Left renal cortex interstitium (tissue), 4 donors: ENCODE measurements at places on chromosomes 12 and 14.

DNA sequence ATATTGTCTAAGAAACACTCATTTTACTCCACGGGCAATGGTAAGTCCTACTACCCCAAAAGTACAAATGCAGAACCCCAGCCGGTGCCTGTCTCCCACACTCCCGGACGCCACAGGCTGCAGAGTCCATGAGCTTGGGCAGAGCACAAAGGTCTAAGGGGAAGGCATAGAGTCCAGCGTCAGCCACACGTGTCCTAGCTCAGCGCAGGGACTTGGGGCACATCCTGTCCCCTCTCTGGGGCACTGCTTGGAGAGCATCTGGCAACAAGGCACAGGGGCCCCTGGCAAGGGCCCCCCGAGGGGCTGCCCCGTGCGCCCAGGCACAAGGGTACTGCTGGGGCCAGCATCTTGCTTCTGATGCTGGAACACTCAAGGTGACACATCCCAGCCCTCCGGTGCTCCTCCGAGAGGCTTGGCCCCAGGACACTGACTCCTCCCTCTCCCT lies 58.4 kb downstream of the BCL11B start:
- DNase-seq, result no peak

DNA sequence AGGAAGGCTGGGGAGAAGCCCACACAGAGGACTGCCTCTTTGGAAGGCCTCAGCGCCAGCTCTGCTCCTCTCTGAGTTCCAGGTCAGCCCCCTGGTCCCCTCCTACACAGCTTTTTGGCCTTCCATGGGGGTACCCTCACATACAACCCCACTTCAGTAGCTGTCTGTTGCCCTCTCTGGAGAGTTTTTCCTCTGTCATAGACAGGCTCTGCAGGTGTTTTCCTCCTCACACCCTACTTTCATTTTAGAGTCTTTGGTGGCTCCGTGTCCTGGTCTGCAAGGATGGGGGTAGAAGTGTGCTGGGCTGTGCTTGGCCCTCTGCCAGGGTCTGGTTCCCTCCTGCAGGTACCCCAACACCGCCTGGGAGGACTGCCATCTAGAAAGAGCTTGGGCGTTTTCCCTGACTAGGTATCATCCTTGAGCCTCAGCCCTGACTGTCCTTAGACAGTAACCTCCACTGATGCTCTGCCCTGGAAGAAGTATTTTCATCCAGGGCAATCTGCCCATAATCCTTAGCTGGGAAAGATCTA lies 15.1 kb downstream of the ZDHHC22 start:
- DNase-seq, result no peak

GRCh38 chr12:57604992-57605810 lies 577 bp downstream of the DTX3 start:
- DNase-seq, result no peak

DNA sequence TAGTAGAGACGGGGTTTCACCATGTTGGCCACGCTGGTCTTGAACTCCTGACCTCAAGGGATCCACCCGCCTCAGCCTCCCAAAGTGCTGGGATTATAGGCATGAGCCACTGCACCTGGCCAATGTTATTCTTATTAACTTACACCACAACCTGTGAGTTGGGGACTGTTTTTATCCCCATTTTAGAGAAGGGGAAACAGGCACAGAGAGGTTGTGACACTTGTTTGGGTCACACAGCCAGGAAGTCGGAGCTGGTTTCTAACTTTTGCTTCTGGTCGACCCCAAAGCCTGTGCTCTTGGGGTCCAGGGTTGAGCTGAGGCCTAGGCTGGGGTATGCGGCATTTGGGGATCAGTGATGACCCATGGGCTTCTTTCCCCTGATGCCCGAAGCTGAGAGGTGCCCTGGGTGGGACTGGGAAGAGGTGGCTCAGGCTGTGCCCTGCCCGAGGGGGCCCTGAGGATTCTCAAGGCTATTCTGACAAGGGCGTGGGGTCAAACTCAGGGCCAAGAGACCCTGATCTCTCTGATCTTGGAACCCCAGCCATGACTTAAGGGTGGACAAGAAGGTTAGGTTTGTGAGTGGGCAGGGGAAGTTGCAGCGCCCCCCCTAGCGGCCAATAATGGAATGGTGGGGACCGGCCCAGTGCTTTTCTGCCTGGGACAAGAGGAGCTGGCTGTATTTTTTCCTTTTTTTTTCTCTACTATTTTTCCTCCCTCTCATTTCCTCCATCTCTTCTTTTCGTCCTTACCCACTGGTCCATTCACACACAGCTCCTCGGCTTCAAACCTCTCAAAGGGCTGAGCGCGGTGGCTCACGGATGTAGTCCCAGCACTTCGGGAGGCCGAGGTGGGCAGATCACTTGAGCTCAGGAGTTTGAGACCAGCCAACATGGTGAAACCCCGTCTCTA lies 3.0 kb downstream of the SDSL start:
- DNase-seq, result no peak

DNA sequence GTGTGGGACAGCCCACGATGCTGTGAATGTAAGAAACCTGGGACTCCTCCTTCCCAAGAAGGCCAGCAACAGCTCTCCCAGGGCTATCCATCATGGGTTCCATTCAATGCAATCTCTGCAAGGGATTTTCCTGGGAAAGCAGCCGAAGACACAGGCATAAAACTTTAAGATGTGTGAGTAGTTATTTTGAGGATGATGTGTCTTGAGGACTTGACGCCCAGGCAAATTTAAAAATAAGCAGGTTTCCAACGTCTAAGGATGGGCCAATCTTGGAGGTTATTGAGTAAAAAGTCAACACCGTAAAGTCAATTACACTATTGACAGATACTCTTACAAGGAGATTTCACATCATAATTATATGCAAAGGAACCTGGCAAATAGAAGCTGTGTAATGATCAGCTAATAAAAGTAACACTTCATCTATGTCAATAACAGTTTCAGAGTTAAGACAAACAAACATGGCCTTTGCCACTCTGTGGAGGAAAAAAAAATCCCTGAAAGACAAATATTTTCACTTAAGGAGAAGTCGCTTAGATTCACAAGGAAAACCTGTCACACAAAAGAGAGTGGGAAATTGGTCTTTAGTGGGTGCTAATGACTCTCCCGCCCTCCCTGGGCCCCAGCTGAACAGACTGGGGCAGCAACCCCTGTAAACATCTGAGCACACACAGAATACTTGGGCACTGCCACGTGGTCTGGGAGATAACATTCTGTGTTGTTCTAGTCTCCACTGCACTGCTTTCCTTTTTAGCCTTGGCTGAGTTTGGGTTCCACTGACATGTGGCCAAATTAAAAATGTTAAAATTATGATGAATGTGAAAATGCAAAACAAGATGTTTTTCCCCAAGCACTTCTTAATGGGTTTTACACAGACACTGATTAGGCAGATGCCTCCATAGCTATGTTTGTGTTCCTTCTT lies 240.9 kb downstream of the FOXN3 start:
- DNase-seq, result no peak

DNA sequence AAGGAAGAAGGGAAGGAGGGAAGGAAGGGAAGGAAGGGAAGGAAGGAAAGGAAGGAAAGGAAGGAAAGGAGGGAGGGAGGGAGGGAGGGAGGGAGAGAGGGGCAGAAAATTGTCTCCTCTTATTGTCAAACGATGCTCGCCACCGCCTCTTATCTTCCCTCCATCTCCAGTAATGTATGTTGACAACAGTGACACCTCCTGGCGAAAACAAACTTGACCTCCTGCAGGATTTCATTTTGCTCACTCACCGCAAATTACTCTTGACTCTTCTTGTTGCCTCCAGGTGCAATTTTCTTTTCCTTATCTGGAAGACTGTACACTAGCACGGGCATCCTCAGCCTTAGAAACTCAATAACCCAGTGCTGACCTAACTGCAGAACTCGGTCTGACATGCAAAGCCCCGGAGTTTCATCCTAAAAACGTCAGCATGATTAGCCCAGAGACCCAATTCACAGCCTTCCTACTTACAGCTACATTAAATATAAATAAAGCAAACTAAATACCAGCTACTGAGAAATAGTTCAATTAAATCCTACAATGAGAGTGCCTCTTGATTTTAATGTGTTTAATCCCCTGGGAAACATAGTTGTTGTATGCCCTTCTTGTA lies 512.4 kb upstream of the TMPO start:
- DNase-seq, result peak; percentile 52

DNA sequence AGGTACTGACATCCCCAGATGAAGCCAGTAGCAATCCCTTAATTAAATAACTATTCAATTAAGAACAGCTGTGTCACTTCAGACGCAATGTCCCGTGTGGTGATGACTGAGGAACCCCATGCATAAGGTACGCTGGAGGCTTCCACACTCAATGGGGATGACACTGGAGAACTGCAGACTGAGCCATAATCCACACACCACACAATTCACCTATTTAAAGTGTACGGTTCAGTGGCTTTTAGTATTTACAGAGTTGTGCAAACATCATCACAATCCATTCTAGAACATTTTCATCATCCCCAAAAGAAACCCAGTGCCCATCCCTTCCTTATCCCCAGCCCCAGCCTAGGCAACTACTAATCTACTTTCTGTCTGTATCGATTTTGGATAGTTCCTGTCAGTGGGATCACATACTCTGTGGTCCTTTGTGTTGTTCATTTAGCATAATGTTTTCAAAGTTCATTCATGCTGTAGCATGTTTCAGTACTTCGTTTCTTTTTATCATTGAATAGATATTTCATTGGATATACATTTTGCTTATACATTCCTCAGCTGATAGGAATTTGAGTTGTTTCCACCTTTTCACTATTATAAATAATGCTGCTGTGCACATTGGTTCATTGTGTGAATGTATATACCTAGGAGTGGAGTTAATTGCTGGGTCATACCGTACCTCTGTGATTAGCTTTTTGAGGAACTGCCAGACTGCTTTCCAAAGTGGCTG lies 61.1 kb downstream of the NINJ2 start:
- no peak for DNase-seq

GRCh38 chr14:79516009-79516408 lies 695.3 kb downstream of the DIO2 start:
- no peak for DNase-seq

DNA sequence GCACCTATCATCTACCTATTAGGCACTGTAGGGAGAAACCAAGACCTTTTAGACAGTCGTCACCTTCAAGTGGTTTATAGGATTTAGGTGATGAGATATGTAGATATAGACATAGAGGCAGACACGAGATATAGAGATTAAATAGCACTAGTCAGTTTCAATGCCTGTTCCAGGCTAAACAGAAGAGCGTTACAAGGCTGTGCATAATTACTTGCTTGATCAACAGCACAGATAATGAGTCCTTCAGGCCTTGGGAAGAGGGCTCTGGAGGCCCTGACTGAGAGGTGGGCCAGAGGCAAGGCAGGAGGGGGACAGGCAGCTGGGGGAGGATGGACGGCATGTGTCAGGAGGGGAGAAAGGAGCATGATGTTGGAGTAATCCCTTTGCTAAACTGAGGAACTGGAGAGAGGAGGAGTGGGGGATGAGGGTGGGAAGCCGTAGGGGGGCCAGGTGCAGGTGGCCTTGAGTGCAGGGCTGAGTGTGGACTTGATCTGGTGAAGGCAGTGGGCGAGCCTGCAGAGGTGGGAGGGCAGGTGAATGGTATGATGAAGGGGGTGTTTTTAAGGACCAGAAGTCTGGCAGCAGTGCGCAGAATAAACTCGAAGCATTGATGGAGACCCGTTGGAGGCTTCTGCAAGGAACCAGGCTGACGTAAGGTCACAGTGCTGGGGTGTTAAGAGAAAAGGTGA lies 43.9 kb upstream of the ATP23 start:
- DNase-seq, result no peak

GRCh38 chr14:47438650-47439140 lies 236.7 kb downstream of the MDGA2 start:
- DNase-seq, result no peak

DNA sequence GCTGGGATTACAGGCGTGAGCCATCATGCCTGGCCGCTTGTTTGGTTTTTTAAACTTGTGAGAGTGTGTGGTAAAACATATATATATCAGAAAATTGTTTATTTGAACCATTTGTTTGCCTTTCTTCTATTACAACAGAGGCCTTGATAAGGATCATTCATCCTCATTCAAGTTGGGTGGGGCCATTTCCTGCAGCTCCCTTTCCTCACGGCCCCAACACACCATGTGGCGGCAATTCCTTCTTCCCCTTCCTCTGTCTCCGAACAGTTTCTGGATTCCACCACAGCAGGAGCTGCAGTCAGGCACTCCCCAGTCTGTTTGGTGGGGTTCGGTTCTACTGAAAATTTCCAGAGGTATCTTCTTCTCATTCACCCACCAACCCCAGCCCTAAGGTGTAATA lies 42.0 kb upstream of the RASSF3 start:
- no peak for DNase-seq

GRCh38 chr12:124809391-124809790 lies 54.3 kb downstream of the SCARB1 start:
- no peak for DNase-seq

GRCh38 chr14:92465353-92466055 lies 48.1 kb upstream of the RIN3 start:
- DNase-seq, result no peak

- DNase-seq, result no peak
Observed at GRCh38 chr14:34340025-34340625, 121.9 kb downstream of the SPTSSA start.

DNA sequence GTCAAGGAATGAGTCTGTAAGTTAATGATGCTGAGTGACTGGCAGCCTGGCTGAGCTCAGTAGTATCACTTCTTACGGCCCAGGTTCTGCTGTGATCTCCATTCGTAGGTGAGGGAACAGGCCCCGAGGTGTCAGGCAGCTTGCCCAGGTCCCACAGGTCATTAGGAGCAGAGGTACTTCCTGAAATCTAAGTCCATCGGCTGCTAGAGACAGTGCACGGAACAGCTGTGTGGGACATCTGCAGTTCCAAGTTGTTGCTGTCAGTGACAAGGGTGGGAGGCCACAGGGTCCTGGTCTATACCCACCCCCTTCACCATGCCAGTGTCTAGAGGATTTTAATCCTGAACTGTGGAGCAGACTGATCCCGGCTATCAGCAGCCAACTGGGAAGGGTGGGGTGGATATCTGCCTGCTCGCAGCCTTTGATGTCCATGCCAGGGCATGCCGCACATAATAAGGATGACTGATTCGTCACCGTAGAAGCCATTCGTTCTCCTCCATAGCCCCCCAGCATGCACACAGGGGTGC lies 82.3 kb upstream of the RIN3 start:
- DNase-seq, result no peak

DNA sequence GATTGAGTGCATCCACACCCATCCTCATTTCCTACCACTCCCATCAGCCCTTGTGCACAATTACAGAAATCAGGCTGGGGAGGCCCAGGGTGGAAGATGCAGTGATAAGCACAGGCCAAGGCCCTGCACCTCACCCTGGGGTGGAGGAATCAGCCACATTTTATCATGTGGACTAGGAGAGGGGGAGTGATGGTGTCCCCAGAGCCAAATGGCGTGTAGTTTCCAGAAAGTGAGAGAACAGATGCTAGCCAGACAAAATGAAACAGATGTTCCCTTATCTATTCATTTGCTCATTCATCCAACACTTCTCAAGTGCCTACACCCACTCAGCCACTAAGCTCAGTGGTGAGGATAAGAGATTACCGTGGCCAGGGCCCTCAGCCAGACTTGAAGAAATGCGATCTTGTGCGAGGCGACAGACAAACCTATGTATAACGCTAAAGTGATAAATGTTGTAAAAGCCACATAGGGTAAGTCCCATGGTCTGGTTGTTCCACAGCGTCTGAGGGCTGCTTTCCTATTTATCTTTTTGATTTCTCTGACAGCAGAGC lies 93.6 kb downstream of the STAB2 start:
- DNase-seq, result no peak

- no peak for DNase-seq
Observed at GRCh38 chr12:122309564-122310121, 43.3 kb upstream of the VPS33A start.

- DNase-seq, result no peak
Observed at GRCh38 chr14:53380052-53380866, 227.1 kb upstream of the DDHD1 start.

GRCh38 chr14:81716953-81717352 lies 183.3 kb upstream of the SEL1L start:
- DNase-seq, result no peak
